EH (cell line): ENCODE measurements at places on chromosomes 11 and 22.

DNA sequence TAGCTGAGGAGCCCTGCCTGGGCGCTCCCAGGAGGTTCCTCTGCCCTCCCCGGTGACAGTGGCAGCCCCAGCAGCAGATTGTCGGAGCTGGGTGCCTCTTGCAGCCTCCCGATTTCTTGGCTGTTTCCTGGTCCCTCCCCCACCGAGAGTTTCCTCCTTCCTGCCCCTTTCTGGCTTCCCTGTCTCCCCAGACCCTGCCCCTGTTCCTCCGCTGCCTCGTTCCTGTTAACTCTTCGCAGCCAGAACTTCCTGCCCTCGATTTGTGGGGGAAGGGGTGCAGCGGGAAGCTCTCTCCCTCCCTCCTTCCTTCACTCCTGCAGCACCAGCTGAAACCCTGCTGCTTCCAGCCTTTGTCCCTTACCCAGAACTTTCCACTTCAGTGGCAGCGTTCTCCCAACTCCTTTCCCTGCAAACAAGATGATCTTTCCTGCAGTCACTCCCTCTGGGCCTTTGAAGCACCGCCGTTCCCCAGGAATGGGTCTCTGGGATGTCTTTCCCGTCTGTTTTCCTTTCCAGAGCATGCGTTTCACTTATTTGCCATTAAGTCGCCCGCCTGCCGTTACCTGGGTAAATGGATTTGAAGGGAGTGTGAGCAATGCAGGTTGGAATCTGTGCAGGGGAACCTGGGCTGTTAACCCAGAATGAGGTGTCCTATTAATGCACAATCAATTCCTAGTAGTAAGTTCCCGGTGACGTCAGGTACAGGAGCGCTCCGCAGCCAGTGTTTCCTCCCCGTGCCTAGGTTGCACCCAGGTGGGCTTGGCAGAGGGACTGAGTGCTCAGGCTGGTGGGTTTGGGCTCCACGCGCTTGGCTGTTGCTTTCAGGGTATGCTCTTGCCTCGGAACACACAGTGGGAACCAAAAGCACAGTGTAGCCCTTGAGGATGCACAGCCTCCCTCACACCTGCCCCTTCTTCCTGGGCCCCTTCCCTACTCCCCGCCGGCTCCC is 4.3 kb downstream of the GRK2 start:
- DNase-seq, result peak; percentile 37

DNA sequence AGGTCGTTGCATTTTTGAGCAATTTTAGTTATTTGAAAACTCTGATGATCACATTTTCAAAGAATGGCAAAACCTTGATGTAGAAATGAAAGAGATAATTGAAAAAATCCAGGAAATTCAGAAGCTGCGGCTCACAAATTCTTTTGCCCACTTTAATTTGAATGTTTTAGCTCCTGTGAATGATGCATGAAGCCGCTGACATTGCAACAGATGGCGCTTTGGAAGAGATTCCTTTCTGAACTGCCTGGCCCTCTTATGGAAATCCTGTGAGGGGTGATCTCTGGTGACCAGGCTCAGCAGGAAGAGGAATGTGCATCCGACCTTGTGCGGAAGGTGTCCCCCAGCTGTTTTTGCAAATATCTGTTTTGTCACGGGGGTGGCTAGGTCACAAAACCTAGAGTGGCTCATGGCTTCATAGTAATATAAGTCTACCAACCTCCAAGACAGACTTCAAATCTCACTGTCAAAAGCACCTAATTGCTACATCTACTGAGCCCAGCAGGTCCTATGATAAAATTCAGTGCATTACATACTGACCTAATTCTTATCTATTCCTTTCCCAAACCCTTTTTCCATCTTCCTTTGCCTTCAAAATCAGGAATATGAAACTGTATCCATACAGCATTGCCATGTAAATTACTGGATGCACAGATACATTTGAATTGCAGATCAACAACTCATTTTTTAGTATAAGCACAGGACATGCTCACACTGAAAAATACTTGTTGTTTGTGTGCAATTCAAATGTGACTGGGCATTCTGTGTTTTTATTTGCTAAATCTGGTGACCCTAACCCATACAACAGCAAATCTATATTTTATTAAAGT is 412.7 kb downstream of the ETS1 start:
- DNase-seq, result peak; percentile 89

GRCh38 chr22:43144949-43145348 is 1.8 kb upstream of the MCAT start:
- DNase-seq, result no peak

DNA sequence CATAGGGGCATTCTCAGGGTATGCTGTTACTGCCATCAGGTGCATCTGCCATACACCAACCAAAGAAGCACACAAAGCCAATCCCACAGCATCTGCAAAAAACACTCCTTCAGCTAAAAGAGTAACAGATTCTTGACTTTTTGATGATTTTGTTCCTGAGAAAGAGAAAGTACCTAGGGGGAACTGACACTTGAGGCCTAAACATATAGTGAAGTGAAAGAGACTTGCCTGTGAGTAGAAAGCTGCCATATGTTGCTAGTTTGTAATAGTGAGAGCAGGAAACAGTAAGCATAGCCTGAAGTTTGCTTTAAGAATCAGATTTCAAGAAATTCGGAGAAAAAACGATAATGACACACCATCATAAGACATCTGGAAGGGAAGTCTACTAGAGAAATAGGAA is 97.9 kb upstream of the CTSC start:
- no peak for DNase-seq

- DNase-seq, result no peak
These were observed 11.1 kb downstream of the MICAL2 start for GRCh38 chr11:12121517-12121916.

GRCh38 chr22:20517422-20517821 is 10.0 kb downstream of the MED15 start:
- DNase-seq, result no peak
